Activated CD8-positive, alpha-beta memory T cell treated with anti-CD3 and anti-CD28 coated beads for 24 hours (primary cell): ENCODE measurements at places on chromosomes 5 and 9.

DNA sequence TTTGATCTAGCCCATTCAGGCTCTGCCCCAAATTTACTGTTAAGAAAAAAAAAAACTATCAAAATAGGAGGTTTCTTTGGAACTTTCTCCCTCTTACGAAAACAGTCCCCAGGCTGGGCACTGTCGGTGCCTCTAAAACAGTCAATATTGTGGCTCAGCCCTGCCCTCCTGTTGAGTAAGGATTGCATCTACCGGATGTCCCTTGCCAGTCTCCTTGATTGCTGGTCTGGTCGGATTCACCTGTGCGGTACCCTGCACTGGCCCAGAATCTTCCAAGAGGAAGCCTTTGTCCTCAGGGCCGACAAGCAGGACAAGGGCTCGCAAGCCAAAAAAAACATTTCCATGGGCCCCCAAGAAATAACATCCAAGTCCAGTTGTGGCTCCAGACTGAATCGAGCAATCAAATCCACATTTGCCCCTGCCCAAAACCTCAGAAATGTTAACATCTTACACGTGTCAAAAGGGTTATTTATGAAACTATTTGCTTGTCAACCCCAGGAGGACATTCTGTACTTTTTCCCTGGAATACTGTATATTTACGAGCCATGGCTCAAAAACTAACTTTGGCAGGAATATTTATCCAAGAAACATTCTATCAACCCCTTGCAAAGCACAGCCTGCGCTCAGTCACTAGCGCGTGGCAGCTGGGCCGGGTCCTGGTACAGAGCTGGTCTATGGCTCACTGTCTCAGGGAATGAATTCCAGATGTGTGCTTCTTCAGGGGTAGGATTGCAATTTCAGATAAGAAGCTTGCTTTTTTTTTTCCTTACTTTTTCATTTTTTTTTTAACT lies 129.2 kb upstream of the ADRA1B start:
- no peak for DNase-seq

DNA sequence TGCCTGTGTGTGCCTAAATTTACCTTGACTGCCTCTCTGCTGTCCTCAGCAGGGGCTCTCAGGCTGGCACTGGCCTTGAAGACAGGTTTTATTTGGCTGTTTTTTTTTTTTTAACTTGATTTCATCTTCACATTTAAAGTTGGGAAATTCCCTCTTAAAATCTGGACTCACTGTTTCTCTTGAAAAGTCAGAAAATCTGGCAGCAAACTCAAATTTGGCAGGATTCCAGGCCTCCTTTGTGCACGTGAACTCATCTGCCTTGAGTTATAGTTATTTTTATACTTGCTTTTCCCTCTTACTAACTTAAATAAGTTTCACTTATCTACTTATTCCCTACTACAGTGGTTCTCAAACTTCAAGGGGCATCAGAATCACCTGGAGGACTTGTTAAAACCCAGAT lies 118.4 kb upstream of the MAP3K1 start:
- DNase-seq, result no peak

- no peak for DNase-seq
These were observed 3.7 kb downstream of the MRPL36 start for GRCh38 chr5:1795931-1796330.

GRCh38 chr5:52776116-52776515 lies 11.6 kb upstream of the ITGA1 start:
- no peak for DNase-seq

DNA sequence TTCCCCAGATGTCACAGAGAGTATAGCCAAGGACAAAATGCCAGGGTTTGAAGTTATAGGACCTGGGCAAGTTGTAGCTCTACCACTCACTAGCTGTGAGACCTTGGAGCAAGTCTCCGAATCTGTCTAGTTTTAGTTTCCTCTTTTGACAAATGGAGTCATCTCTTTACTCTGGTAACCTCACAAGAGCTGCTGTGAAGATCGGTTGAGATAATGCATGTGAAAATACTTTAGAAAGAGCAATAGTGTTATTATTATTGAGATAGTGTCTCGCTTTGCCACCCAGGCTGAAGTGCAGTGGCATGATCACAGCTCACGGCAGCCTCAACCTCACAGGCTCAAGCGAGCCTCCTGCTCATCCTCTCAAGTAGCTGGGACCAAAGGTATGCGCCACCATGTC lies 117.9 kb upstream of the NR5A1 start:
- no peak for DNase-seq

- DNase-seq, result no peak
These were observed 26.1 kb upstream of the RNU6ATAC start for GRCh38 chr9:134190232-134191121.

DNA sequence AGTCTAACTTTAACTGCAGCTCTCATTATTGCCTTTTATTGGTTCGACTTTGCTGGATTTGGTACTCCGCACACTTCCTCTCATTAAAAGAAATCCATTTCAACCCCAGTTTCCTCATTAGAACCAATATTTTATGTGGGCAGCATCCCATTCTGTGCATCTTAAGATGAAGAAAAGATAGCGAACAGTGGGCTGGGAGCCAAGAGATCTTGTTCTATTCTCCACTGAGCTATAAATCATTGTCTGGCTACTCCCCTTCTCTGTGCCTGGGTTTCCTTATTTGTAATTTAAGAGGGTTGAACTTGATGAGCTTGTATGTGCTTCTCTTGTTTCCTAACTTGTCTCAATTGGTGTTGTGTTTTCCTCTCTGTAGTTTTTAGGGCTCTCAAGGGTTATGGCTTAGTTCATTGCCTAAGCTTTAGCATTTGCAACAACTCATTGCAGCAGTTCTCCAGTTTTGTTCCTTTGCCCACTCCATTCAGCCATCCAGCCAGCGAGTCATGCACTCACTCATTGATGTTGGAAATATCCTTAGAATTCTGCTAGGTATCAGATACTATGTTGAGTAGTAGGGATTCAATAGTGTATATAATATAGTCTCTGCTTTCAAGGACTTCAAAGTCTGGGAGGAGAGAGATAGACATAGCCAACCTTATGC lies 273.3 kb upstream of the TNC start:
- no peak for DNase-seq

GRCh38 chr5:79560771-79561524 lies 47.0 kb upstream of the HOMER1 start:
- no peak for DNase-seq

GRCh38 chr9:2837915-2838314 lies 6.0 kb downstream of the PUM3 start:
- DNase-seq, result no peak
